ENCODE measurements at places on chromosomes 3 and 15.

GRCh38 chr15:70159001-70159712, 61.4 kb upstream of the TLE3 start:
- no peak for DNase-seq

DNA sequence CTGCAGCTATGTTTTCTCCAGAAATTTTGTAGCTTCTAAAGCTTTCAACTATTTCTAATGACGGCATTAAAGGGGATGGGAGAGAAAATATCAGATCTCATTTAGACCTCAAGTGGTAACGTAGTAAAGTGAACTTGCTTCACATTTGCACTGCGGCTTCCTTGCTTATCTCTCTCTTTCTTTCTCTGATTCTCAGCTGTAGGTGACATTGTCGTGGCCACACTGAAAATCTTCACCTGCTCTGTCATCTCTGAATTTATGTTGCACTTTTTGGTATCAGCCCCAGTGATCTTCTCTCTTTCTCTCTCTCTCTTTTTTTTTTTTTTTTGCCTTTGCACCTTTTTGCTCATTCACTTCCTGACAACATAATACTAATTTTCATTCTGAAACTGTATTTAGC, 254.1 kb upstream of the SATB1 start:
- no peak for DNase-seq

GRCh38 chr3:189172668-189173419, 1.1 kb downstream of the TPRG1 start:
- DNase-seq = no peak

DNA sequence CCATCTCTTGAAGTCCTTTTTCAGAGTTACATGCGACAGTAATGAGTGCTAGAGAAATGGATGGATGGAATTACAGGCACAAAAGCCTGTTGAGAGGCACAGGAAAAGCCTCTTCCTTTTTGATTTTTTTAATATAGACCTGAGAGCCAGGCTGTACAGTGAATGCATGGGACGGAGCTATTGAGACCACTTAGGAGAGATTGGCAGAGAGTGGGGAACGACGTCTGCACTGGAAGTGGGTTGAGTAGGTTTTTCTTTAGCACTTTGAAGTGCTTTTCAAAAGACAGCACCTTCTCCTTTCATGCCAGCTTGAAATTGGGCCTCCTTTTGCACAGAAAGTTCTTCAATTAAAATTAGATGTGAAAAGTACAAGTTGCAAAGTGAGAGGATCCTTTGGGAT, 37.0 kb downstream of the GLDN start:
- DNase-seq = no peak

DNA sequence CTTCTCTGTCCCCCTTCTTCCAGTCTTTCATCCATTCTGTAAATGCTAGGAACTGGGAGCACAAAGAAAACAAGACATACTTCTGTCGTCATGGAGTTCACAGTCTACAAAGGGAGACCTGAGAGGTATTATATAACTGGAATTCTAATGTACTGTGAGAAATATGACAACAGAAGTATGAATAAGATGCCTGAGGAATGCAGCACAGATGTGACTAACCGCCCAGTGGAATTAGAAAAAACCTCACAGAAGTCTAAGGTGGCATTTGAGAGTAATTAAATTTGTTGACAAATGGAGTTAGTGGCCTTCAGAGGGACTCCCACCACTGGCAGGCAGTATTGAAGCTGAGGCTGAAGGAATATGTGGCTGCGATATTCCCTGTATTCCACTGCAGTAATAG, 168.5 kb upstream of the FAM3D start:
- no peak for DNase-seq

DNA sequence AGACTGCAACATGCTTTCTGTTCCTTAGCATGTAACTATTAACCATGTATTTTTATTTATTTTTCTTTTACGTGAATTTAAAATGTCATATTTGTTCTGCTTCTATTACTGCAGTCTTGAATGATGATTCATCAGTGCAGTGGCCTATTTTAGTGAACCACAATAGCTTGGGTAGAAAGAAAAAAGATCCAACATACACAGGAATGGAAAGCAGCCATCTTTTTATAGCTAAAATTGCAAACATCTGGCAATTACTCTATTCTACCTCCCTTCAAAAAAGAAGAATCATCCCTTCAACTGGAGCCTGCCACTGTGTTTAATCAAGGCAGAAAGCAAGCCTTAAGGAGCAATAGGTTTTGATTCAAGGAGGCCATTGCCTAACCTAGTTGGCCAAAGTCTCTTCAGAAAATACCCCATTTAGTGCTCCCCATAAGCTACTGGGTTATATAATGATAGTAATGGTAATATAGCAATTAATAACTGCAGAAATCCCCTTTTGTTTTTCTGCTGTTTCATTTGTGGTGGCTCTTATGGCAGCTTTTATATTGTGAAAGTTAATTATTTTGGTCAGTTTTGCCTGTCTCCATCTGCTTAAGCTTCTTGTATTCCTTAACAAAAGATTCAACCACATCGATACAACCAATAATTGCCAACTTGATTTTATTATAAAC, 267.3 kb downstream of the LPP start:
- DNase-seq = peak; percentile 35

DNA sequence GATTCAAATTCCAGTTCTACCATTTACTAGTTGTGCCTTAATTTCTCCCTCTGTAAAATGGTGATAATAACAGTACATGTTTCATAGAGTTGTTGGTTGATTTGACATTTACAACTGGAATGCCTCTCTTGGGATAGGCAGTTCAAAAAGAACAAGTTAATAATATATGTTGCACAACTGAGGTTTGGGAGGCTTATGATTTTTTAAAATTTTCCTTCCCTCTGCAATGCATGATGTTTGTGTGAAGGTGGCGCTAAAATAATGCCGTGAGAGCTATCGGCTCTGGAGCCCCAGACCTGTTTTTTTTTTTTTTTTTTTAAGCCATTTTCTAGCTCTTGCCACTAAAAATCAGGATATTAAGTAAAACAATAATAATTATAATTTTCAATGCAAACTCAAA, 18.6 kb downstream of the DNAJB11 start:
- no peak for DNase-seq

- no peak for DNase-seq
These were observed 11.7 kb upstream of the KPNA4 start for GRCh38 chr3:160577093-160577492.

- no peak for DNase-seq
These were observed 102.9 kb upstream of the RAD18 start for GRCh38 chr3:9066141-9066540.

DNA sequence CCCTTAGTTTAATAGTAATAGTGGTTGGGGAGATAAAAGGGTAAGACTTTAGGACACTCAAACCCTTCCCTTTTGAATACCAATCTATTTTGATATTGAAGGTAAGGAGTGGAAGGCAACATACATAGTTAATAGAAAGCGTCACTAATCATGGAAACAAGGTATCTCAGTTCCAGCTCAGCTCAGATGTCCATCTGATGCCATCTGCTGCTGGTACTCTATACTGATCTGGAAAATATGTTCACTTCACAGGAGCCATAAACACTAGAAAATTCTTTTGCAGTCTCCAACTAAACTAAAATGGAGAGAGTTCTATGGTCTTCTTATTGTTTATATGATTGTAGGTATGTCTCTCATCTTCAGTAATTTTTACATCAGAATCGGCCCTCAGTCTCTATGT, 1777.1 kb downstream of the OTOL1 start:
- DNase-seq = no peak

DNA sequence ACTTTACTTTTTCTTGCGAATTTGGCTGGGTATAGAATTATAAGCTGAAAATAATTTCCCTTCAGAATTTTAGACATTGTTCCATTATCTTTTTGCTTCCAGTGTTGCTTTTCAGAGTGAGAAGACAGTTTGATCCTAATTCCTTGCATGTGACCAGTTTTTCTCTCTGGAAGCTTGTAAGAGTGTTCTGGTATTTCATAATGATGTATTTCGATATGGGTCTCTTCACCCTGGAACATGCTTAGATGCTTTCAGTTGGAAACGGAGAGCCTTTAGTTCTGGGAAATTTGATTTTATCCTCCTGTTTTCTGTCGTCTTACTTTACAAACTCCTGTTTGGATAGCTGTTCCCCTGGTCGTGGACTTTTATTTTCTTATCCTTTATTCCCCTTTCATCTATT, 13.9 kb downstream of the ALPK3 start:
- no peak for DNase-seq

- DNase-seq = no peak
These were observed 52.9 kb upstream of the SEC13 start for GRCh38 chr3:10373686-10374261.

GRCh38 chr3:5799398-5799797, 611.9 kb downstream of the EDEM1 start:
- DNase-seq = no peak

DNA sequence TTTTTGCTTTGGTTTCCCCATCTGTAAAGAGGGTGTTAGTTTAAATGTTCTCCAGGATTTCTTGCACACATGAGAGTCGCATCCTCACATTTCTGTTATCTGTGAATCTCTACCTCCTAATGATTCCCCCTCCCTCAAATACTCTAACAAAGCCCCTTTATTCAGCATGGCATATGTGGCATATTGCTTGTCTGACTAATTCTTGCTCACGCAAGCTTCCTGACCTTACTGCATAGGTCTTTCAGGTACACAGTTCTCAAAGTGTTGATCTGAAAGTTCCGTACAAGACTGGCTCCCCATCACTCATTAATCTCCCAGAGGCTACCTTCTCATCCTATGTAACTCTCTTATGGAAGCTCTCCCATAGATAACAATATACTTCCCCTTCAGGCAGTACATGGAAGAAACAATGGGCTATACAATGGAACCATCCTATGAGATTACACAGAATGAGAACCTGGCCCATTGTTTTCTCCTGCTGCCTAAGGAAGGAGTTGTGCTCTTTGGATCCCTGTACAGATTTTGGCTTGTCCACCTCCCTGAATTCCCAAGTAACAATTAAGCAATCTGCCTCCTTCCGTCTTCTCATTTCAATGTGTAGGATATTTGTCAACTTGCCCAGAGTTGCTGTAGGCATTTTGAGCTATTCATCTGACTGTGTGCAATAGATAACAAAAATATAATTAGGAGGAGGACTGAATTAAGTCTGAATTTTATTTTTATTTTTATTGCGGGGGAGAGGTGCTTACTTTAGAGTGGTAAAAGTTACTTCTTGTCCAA, 51.0 kb downstream of the PPARG start:
- no peak for DNase-seq

GRCh38 chr15:91101608-91101920, 1.5 kb downstream of the SV2B start:
- no peak for DNase-seq

GRCh38 chr3:161560008-161560637, 63.5 kb downstream of the OTOL1 start:
- DNase-seq = peak; percentile 23

- DNase-seq = no peak
These were observed 35.3 kb upstream of the CDCP1 start for GRCh38 chr3:45181496-45181895.

GRCh38 chr15:85318048-85318731, 62.2 kb upstream of the AKAP13 start:
- no peak for DNase-seq

DNA sequence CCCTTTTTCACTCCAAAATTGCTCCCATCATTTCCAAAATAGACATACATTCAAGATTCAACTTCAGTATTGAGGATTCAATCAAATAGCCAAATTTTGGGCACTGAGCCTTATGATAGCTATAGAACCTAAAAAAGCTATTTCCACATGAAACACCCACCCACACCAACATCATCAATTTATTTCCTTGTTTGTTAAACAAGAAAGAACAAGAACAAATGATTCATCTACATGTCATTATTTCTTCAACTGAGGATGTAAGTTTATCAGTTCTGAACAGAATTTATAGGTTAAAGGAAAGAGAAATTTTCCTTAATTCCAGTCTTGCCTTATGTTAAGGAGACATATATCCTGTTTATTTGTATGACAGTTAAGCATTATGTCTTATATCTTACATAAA, 32.2 kb downstream of the DPPA2 start:
- DNase-seq = no peak

DNA sequence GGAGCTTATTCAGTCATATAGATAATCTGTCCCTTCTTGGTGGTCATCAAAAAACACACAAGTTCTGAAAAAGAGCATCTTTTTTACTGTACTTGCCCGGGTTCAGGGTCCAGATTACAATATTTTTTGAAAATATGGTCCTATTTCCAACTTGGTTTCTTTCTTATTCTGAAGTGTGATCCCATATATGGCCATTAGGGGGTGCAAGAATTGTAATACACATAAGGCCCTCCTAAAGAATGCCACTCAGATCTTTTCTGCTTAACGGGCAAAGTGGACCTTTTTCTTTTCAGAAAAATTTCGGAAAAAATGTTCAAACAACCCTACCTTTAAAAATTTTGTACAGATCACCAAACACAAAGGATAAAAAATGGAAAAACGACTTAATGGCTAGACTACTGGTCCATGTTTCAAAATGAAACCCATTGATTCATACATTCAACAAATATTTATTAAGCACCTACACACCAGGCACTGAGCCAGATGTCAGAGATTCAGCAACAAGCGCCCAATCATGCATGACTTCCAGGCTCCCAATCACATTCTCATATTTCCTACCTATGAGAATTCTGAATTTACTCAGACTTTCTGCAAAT, 102.0 kb upstream of the MYRIP start:
- DNase-seq = no peak

DNA sequence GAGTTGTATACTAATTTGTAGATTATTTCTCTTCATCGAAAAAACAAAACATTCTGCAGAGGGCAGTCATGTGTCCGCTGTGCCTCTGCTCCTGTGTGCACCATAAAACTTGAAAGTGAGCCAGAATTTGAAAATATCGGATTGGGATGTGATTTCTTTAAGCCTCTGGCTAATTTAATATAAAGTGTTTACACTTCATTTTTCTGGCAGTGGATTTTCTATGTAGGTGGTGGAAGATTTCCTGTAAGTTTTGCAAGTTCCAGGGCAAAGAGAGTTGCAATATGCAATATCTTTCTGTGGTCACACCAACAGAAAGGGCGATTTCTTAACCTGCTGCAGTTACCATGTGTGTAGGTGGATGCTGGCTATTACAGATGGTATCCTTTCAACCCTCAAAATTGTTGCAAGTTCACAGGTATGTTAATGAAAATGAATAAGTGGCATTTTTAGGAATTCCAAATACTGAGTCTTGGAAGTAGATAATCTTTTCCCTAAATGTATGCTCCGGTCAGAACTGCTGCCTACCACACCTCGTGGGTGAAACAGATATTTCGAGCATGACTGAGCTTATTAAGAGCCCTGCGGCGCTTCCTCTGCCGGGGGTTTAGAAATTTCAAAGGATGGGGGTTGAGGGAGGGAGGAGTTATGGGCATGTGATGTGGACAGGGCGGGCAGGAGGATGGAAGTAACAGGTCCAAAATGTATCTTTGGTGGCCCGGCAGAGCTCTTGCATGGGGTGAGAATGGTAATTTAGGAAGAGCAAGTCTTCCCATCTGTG, 134.0 kb downstream of the PGPEP1L start:
- peak; percentile 59 for DNase-seq

- no peak for DNase-seq
These were observed 489.0 kb upstream of the CDIN1 start for GRCh38 chr15:36090286-36090946.

GRCh38 chr3:10852066-10852808, 36.2 kb downstream of the SLC6A11 start:
- DNase-seq = no peak

- no peak for DNase-seq
These were observed 351.2 kb downstream of the RAP2B start for GRCh38 chr3:153513236-153513635.

Data from amniotic stem cell (primary cell).